ENCODE measurements at places on chromosomes 11 and 22. TPM values are rescaled to one million over a fixed set of nuclear protein-coding genes. Genes with fewer than 3 reads are reported as not detected.

- H3K27me3 ChIP-seq: no peaks in the 10 kb centered on the region
- no peak overlapping the region for H3K27ac ChIP-seq
- DNase-seq: no peak
Observed at GRCh38 chr11:9604134-9604533, 30.7 kb downstream of the WEE1 start.

DNA sequence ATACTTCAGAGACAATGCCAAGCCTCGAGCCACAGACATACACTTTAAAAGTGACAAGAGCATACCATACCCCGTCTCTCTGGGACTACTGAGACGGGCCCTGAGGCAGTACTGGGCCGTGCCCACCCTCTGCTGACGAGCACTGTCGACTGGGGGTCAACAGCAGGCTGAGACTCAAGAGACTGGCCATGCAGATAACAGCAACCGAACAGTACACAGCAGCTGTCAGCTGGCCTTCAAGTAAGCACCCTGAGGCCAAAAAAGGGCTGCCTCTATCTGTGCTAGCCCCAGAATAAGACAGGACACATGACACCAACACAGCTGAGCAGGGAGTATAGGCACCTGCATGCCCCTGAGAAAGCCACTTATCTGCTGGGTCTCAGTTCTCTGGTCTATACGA lies 18.9 kb upstream of the TMEM121B start:
- no peaks in the 10 kb centered on the region for H3K4me1 ChIP-seq
- no peak for DNase-seq
- H3K27ac ChIP-seq: no peak overlapping the region

GRCh38 chr22:41320416-41321240 lies 19.3 kb downstream of the ZC3H7B start:
- no peak for DNase-seq
- H3K4me3 ChIP-seq: no peak overlapping the region
- H3K27ac ChIP-seq: no peak overlapping the region
- peaks cover 10% of the 10 kb centered on the region for H3K36me3 ChIP-seq
- no peaks in the 10 kb centered on the region for H3K27me3 ChIP-seq

The DNAJB7 gene
- not detected for total RNA-seq

The TTC28 gene
- 0.80 TPM for total RNA-seq

The SYTL2 gene
- total RNA-seq: 10.2 TPM

The ST14 gene
- not detected for total RNA-seq

Measured in activated CD4-positive, alpha-beta memory T cell treated with anti-CD3 and anti-CD28 coated beads for 36 hours (primary cell).